ENCODE measurements at places on chromosomes 3 and 15.

GRCh38 chr15:31856581-31856980, 173.7 kb upstream of the CHRNA7 start:
- no peak for DNase-seq

GRCh38 chr3:113832477-113833164, 6.0 kb upstream of the GRAMD1C start:
- DNase-seq: no peak

DNA sequence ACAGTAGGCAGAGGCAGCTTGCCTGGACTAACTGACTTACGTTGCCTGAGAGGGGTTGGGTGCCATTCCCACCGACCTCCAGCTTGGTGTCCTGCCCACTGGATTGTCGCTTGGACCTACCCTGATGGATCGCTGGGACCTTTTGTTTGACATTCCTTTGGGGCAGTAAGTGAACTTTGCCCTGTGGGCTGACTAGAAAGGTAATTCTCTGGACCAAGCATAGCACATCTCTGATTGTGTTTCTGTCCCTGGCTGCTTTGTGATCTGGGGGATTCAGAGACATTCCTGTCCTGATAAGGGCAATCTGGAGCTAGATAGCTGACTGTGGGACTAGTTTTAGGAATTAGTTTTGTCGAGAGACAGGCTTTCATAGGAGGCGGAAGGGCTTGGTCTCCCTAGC, 19.5 kb upstream of the IFT57 start:
- DNase-seq: no peak

GRCh38 chr15:79099692-79100091, 9.1 kb upstream of the RASGRF1 start:
- DNase-seq: no peak

GRCh38 chr15:63928185-63928842, 94.6 kb upstream of the HERC1 start:
- no peak for DNase-seq

DNA sequence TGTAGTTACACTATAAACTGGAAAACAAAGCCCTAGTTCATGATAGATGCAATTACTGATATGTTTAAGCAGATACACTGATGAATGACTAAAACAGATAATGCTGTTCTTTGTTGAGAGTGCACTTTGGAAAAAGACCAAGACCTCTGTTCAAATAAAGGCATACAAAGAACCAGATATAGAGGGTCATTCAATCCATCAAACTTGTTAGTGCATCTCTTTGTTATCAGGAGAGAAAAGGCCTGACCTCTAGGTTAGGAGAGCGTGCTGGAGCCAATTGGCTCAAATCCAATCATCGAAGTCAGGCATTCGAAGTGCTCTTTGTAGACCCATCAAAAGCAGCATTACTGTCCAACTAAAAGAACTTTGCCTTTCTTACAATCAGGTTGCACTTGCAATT, 124.2 kb downstream of the TFG start:
- DNase-seq: no peak

GRCh38 chr3:131363275-131363674, 18.3 kb upstream of the NUDT16 start:
- DNase-seq: no peak

- DNase-seq: no peak
Measured at GRCh38 chr15:71707230-71708050, 102.9 kb upstream of the NR2E3 start.

DNA sequence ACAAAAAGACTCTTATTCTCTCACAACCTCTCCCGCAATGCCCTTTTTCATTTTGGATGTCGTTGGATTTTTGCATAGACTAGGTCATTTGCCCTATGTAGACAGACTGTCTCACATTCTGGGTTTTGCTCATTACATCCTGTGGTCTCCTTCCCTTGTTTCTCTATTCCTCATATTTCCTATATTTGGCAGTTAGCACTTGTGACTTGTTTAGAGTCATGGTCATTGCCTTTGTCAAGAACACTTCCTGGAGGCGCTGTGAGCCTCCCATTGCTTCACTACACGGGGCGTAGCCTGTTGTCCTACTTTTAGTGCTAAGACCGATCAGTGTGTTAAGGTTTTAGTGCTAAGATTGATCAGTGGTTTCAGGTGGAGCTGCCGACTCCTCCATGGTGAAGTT, 16.1 kb upstream of the TATDN2 start:
- DNase-seq: no peak

All from stimulated activated CD8-positive, alpha-beta memory T cell treated with anti-CD3 and anti-CD28 coated beads, Interleukin-7, amount 100 ng/mL, for 1 hour (primary cell).